Osteocyte (in vitro differentiated cells): ENCODE measurements at places on chromosomes 3 and 15. TPM values are rescaled to one million over a fixed set of nuclear protein-coding genes. Genes with fewer than 3 reads are reported as not detected.
A peak's percentile ranks its signal among the peaks of the same experiment; 100 is the strongest.

DNA sequence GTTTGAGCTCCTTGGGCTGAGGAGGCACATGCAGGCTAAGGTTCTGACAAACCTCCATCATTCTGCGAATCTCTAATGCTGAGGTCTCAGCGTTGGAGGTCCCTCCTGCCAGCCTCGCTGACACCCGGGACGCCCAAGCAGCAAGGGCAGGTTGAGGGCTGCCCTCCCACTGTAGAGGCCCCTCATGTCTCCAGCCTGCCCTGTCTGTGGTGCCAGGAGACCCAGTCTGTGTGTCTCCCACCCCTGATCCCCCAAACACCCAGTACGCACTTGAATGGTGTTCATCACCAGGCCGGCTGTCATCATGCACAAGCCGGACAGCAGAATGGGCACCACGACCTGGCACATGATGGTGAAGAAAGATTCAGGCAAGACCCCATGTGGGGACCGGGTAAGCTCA lies 27.8 kb downstream of the SLC41A3 start:
- no peaks in the 10 kb centered on the region for H3K27me3 ChIP-seq
- DNase-seq: peak; percentile 42

GRCh38 chr3:70358978-70359580 lies 46.6 kb upstream of the MDFIC2 start:
- DNase-seq: no peak
- H3K36me3 ChIP-seq: no peaks in the 10 kb centered on the region
- no peak overlapping the region for H3K27ac ChIP-seq
- no peaks in the 10 kb centered on the region for H3K4me1 ChIP-seq
- H3K27me3 ChIP-seq: peaks cover 12% of the 10 kb centered on the region

DNA sequence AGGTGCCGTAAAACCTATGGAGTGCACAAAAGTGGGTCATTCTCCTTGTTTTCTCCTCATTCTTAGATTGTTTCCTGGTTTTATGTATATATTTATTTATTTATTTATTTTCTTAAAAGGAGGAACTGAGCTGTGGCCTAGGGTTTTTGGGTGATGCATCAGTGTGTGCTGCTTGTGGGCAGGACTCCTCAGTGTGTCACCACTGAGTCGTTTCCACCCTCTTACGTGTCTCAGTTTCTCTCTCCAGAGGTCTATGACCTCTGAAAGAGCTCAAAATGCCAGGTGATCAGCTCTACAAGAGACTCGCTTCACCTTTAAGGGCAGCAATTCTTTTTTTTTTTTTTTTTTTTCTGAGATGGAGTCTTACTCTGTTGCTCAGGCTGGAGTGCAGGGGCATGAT lies 72.9 kb downstream of the CD200 start:
- peaks cover 7% of the 10 kb centered on the region for H3K27me3 ChIP-seq
- no peak overlapping the region for H3K4me3 ChIP-seq
- H3K36me3 ChIP-seq: no peaks in the 10 kb centered on the region

DNA sequence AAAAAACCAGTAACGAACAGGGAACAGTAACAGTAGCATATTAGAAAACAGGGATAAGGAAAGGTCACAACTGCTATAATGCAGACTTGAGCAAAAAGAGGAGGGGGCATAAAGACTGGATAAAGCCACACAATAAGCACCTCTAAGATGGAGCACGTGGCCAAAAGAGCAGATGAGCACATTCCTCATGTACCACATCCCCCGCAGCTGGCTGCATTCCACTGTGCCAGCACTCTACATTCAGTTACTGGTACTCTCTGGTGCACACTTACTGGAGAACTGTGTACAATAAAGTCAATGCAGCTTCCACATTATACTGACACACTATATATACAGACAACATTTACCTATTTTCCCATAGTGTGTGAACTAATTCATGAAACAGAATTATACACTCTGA lies 64.7 kb downstream of the UBE3A start:
- H3K27ac ChIP-seq: no peak overlapping the region
- DNase-seq: no peak
- peaks cover 53% of the 10 kb centered on the region for H3K36me3 ChIP-seq
- no peaks in the 10 kb centered on the region for H3K27me3 ChIP-seq

DNA sequence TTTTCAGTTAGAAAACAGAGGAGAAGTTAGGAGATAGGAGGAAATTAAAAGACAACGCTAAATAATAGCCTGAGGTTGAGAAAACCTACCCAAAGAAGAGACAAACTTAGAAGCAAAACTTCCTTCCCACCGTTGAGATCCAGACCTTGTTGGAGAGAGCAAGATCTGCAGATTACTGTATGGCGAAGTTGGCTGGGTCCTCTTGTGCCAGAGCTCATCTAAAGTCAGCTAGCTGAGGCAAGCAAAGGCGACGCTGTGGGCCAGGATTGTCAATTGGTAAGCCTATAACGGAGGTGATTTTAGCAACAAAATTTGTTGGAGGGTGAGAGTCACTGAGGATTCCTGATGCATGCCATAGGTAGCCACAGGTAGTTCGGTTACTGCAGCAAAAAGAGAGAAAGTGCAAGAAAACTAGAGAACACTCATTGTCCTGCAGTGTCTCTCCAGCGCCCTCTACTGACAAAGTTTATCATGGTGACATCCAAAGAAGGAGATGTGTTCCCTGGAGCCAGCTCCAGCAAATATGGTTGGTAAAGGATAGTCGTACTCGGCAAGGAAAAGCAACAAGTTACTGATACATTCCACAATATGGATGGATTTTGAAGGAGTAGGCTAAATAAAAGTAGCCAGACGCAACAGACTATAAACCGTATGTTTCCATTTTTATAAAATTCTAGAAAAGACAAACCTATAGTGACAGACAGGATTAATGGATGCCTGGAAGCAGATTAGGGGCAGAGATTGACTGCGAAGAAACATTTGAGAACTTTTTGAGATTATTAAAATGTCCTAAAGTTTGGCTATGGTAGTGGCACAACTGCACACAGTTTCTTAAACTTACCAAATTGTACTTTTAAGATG lies 9.8 kb upstream of the OR5K4 start:
- no peak overlapping the region for H3K27ac ChIP-seq
- peaks cover 16% of the 10 kb centered on the region for H3K27me3 ChIP-seq
- H3K4me3 ChIP-seq: no peak overlapping the region
- H3K36me3 ChIP-seq: no peaks in the 10 kb centered on the region
- no peaks in the 10 kb centered on the region for H3K4me1 ChIP-seq

GRCh38 chr15:59688423-59688781 lies 718 bp downstream of the BNIP2 start:
- peaks cover 1% of the 10 kb centered on the region for H3K36me3 ChIP-seq
- peaks cover 31% of the 10 kb centered on the region for H3K4me1 ChIP-seq
- H3K27me3 ChIP-seq: no peaks in the 10 kb centered on the region
- H3K27ac ChIP-seq: peak overlapping the region; percentile 94
- no peak for DNase-seq

Gene SMCO1
- not detected in 2 replicates for total RNA-seq

Gene TNNC1
- total RNA-seq: 0.60 TPM in 1 of 2 replicates, not detected in the other

Gene RETNLB
- not detected in 2 replicates for total RNA-seq

Gene TMEM62
- total RNA-seq: 11.7 and 15.2 TPM in 2 replicates

DNA sequence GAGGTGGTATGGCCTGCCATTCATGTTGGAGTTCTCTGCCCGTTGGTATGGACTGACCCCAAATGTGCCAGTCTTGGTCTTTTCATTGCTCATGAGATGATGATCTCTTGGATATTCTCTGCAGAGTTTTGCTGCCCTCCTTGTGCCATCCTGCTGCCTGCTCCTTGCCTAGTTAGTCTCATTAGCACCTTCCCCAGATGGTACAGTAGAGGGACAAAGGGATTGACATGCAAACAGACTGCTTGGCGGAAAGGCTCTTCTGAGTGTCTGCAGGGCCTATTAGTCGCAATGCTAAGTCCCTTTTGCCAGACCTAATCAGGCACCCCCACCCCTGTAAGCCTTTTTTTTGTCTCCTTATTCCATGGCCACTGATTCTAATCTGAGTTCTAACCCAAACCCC lies 90.6 kb downstream of the ARNT2 start:
- H3K27ac ChIP-seq: peak overlapping the region; percentile 92
- H3K36me3 ChIP-seq: peaks cover 36% of the 10 kb centered on the region
- no peak for DNase-seq
- H3K27me3 ChIP-seq: no peaks in the 10 kb centered on the region
- peaks cover 86% of the 10 kb centered on the region for H3K4me1 ChIP-seq

Gene PSMD6
- total RNA-seq: 72.6 and 72.9 TPM in 2 replicates

GRCh38 chr3:55487381-55488241 lies 505 bp upstream of the WNT5A start:
- no peaks in the 10 kb centered on the region for H3K36me3 ChIP-seq
- no peak for DNase-seq
- peak overlapping the region; percentile 73 for H3K27ac ChIP-seq
- H3K4me1 ChIP-seq: peaks cover 48% of the 10 kb centered on the region
- H3K27me3 ChIP-seq: no peaks in the 10 kb centered on the region

Gene CLN6
- total RNA-seq: 18.7 and 20.5 TPM in 2 replicates

Gene APOD
- 2.6 and 3.2 TPM in 2 replicates for total RNA-seq

Gene FETUB
- not detected in 2 replicates for total RNA-seq

Gene TRAT1
- not detected in 2 replicates for total RNA-seq

GRCh38 chr3:184822654-184823053 lies 10.7 kb downstream of the VPS8 start:
- no peak for DNase-seq
- no peaks in the 10 kb centered on the region for H3K4me1 ChIP-seq
- no peak overlapping the region for H3K4me3 ChIP-seq
- H3K36me3 ChIP-seq: peaks cover 18% of the 10 kb centered on the region
- no peak overlapping the region for H3K27ac ChIP-seq

- H3K27ac ChIP-seq: no peak overlapping the region
- DNase-seq: peak; percentile 79
- no peak overlapping the region for H3K4me3 ChIP-seq
- peaks cover 61% of the 10 kb centered on the region for H3K27me3 ChIP-seq
These were observed 230.3 kb upstream of the TLE3 start for GRCh38 chr15:70327856-70328678.

GRCh38 chr15:31276596-31277298 lies 49.9 kb upstream of the KLF13 start:
- H3K27ac ChIP-seq: no peak overlapping the region
- DNase-seq: peak; percentile 51
- no peaks in the 10 kb centered on the region for H3K36me3 ChIP-seq
- peaks cover 26% of the 10 kb centered on the region for H3K4me1 ChIP-seq
- peaks cover 12% of the 10 kb centered on the region for H3K27me3 ChIP-seq
- H3K4me3 ChIP-seq: no peak overlapping the region

DNA sequence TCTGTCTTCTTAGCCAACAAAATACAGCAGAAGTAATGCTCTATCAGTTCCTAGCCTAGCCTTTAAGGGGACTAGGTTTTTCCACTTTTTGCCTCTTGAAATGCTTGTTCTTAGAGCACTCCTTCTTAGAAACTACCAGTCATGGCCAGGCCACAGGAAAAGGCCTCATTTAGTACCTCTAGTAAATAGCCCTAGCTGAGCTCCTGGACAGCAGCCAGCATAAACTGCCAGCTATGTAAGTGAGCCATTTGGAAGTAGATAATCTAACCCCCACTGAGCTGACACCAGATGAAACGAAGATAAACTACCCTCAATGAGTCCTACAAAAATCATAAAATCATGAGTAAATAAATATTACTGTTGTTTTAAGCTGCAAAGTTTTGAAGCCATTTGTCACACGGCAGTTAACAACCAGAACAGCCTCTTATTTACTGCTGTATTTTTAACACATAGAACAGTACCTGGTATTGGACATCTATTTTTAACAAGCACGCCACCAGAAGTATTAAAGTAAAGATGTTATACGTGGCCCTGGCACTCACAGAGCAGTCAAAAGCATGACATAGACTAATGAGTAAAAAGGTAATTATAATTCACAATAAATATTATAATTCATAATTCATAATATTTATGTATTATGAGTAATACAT lies 12.0 kb downstream of the TBC1D5 start:
- no peaks in the 10 kb centered on the region for H3K27me3 ChIP-seq
- H3K4me3 ChIP-seq: no peak overlapping the region
- peaks cover 4% of the 10 kb centered on the region for H3K4me1 ChIP-seq
- DNase-seq: no peak

Gene THOC7
- 55.0 and 59.4 TPM in 2 replicates for total RNA-seq
